SW480 (cell line): ENCODE measurements at places on chromosomes 3 and 15.

GRCh38 chr3:147735616-147736015 is 326.5 kb downstream of the ZIC1 start:
- DNase-seq = no peak

GRCh38 chr15:40918799-40919392 is 10.2 kb upstream of the DLL4 start:
- DNase-seq = no peak

DNA sequence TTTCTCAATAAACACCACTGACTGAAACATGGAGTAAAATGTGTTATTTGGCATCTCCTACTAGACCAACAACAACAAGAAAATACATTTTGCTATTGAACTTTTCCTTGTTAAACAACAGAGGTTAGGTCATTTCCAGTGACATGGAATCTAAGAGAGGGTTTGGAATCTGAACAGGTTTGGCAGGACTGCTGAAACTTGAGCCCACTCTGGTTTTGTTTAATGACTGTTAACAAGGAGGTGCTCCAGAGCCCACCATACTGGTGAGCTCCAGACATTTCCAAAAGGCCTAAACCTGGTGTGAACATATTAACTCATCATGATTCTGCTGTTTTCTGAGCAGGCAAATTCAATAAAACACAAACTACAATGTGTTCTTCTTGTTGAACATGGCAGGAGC is 330.7 kb upstream of the TRIM42 start:
- DNase-seq = no peak

DNA sequence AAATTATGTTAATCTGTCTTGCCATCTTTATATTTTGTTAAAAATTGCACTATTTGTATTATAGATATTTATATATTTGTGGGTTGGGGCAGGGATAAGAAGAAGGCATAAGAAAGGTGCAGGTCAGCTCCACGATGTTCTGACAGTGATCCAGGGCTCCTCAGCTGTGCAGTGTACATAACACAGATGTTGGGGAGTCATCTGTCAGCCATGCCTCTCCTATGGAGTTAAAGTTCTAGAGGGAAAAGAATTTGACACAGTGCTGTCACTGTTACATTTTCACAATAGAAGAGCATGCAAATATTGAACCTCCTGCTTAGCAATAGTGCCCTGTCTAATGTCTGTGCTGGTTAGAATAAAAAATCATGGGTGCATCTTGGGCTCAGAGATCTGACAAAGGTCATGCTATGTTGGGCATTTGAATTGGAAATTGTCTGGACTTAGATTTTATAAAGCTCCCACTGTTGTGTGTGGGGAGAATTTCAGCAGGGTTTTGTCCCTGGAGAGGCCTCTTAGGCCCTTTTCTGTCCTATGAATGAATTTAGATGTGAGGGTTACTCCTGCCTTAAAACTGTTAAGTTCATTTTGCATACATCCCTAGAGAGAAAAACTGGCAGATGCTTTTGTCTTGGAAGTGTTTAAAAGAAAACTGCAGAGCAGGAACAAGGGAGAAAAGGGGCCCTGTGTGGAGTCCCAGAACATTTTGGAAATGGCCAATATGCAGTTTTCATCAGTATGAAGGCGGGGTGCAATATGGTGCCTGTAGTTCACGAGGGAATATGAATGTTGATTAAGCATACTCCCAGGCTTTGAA is 20.4 kb downstream of the CDIN1 start:
- no peak for DNase-seq

GRCh38 chr3:46848271-46849044 is 14.8 kb downstream of the MYL3 start:
- no peak for DNase-seq

DNA sequence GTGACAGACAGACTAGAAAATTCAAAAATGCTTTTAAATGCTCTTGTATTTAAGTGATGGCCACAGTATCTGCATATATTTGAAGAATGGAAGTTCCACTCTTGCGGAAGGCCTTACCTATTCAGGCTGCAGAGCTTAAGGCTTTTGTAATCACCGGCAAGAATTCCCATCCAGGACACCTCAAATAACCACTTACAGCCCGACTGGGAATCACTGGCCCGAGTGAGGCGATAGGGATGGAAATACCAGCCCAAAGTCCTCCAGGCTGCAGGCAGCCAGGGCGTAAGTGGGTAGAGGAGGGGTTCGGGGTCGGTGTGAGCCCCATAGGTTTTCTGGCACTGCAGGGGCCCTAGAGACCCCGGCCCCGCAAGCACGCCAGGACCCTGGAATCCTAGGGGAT is 9.5 kb downstream of the CMTM7 start:
- peak; percentile 29 for DNase-seq

DNA sequence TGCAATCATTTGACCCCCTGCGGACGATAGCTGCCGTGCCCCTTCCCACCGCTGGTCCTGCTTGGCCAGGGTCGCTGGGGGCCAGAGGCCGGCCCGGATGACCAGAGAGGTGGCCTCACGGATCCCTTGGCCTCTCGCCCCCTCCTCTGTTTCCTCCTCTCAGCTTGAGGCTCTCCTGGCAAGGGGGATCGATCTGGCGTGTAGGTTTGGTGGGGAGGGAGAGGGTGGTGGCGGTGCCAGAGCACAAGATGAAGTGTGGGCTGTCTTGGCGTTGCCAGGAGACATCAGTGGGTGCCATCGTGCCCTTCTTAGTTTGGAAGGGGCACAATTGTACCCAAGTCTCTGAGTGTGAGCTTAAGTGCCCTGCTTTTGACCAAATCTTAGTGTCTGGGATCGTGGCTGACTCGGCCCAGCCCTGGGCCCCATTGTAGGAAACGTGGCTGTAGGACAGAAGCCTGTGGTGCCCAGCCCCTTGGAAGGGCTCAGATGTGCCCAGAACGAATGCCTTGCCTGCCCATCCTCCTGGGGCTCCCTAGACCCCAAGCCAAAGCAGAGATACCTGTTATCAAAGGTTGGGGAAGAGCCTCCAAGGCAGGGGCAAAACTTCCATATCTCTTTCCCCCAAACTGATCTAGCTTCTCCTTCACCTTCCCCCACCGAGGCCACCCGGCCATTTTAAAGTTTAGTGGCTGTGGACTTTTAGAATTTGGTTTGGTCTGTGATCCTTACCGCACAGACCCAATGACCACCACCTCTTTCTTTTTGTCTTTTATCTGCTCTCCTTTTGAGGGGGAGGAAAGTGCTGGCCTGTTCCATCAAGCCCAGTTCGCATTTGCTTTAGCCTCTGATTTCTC is 14.4 kb downstream of the NR2F2 start:
- no peak for DNase-seq

GRCh38 chr3:49133226-49133951 is 539 bp upstream of the LAMB2 start:
- DNase-seq = peak; percentile 79

DNA sequence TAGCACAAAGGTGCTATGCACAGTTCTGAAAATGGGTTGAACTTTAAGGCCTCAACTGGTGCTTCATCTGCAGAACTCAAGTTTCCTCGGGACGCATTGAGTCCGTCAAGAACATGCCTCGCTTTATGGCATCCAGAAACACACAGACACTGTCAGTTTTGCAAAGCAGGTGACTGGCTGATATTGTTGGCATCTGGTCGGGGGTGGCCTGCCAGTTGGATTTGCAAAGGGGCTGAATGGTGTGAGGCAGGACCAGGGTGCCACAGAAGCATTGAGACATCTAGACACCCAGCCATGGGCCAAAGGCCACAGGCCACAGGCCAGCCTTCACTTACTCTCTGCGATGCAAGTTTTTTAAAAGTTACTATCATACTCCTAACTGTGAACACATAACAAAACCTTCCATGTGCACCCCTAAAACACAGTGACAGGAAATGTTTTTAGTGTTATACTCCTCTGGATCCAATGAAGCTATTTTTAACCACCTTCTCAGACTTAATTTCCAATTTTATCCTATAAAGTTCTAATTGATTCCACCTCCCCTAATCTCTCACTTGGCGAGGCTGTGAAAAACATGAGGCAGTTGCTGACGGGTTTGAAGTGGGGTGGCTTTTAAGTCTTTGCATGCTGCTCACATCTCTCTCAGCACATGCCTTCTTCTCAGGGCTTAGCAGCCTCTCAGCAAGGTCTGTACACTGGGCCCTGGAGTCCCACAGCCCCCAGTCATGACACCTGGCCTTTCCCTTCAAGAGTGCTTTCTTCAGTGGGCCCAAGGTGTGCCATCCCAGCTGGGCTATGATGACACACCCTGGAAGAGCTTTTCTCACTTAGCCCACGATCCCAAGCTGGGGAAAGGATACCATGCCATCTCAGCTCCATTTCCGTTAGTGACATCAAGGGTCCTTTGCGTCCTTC is 38.5 kb upstream of the DUSP7 start:
- DNase-seq = no peak

DNA sequence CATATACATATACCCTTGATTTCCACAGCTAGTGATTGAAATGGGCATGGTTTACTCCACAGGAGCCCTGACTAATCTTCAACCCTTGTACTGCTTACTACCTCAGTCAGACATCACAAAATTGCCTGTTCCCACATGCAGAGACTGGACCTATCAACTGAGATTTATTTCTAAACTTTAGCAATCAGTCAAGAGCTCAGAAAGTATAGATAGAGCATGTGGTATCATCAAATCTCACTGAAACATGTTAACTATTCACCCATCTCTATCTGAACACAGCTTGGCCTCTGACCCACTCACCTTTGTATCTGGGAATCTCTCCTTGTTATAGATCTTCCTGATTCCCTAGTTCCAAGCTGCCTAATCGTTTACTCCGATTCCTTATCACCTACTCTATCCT is 14.6 kb downstream of the ADAM10 start:
- DNase-seq = no peak
